ENCODE measurements at places on chromosomes 1 and 21.

DNA sequence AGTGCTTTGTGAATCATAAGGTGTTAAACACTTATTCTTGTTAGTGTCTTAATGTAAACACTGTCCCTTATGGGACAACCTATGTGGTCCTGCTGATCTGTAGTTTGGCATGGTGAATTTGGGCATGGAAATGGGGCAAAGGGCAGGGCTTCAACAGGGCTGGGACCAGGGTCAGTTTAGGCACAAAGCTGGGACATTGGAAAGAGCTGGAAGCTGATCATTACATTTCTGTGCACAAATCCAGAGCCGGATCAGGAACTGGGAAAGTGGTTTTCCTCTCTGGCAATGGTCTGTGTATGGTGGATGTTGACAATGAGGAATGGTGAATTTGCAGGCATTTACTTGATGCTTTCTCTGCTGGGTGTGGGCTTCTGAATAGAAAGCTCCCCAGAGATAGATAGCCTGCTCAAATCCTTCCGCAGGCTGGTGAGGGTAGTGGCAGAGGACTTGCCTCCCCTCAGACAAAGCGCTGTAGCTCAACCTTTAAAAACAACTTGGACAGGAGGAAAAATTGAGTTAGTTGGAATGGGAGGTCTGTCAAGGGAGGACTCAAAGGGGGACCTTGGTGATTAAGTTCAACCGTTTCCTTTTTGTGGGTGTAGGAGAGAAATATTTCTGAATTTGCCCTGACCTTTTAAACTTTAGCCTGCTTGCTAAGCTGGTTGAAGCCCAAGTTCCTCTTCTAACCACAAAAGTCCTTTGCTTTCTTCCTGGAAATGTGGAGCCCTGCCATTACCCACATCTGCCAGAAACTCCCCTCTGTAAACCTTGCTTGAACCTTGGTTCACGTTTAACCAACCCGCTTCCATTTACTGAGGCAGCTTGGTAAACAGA lies 35.3 kb downstream of the HLX start:
- no peak for DNase-seq

- DNase-seq: no peak
These were observed 42.4 kb downstream of the FBXO2 start for GRCh38 chr1:11611638-11612327.

DNA sequence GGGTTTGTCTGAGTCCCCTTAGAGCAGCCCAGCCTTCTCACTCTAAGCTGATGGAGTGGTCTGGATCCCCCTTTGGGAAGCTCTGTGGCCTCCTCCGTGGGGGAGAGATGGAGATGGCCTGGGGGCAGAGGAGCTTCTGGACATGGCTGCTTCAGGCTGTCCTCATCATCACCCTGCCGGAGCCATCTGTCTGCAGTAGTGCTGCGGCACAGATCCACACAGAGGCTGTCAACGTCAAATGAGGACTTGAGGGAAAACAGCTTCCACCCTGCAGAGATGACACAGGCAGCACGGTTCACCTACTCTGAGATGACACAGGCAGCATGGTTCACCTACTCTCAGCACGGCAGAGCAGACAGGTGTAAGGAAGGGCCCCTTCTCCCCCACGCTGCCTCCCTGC lies 134.3 kb downstream of the IGSF21 start:
- no peak for DNase-seq

DNA sequence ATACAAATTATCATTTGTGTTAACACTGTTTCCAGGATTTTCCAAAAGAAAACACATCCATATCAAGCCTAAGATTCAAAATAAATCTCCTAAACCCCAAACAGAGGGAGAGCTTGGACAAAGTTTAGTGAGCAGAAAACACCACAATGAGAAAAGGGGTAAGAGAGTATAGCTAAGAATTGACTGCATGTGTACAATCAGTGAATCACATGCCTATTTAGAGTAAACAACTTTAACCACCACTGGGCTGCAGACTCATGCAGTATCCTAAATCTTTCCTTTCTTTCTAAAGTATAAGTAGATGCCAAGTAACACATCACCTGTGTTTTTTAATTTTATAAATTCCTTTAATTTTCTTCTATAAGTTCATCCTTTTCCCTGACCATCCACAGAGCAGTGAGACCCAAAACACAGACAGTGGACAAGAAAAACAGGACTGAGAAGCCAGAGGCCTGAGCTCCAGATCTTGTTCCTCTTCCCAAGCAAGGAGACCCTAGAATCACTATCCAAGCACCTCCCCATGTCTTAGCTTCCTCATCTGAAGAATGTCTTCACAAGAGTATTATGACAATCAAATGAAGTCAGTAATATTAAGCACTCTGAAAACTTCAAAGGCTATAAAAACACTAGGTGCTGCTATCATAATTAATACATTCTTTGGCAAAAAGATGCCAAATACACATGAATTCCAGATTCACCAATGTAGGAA lies 93.1 kb downstream of the VAV3 start:
- DNase-seq: no peak

DNA sequence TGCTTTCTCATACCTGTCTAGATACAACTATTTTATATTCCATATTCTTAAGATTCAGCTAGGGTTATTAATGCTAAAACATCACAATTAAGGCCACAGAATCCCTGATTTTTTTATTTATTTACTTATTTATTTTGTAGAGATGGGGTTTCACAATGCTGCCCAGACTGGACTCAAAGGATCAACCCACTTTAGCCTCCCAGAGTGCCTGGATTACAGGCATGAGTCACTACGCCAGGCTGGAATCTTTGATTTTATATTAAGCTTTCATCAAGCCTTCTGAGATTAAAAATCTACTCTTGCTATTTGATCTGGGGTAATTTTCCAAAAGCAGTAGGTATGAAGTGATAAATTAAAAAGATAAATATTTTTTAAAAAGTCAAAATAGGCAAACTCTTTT lies 38.9 kb downstream of the MCOLN2 start:
- no peak for DNase-seq

GRCh38 chr1:3495776-3496745 lies 41.6 kb downstream of the ARHGEF16 start:
- no peak for DNase-seq

DNA sequence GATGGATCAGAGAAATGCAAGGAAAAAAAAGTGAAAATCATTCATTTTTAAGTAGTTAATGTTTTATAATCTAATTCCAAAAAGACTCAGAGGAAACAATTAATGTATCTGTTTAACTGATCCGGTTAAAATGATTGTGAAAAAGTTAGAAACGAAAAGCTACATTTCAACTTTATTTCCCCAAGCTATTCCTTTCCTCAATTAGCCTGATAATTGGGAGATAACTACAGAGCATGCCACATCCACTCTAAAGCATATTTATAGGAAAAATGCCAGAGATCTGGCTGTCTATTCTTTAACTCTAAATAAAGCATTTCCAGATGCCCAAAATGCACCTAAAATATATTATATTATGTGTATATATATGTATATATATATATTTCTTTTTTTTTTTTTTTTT lies 35.9 kb upstream of the XPR1 start:
- DNase-seq: no peak

DNA sequence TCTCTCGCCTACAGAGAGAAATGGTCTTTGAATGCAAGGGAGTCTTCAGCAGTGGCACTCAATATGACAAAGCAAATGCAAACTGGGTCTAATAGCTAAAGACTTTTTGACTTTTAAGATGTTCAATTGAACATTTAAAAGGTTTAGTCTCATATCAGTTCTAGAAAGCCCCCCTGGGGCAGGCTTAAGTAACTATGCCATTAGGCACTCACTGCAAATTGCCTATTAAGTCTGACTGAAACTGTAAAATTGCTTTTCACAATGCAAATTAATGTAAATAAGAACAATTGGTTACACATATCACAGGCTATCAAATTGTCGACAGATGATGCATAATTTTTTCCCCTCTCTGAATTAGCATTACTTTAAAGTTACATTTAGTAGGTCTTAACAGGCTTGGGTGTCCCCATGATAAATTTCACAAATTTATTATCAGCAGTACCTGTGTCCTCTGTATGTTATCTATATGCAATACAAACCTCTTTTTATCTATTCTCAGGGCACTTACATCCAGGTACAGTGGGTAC lies 329.1 kb downstream of the LRRIQ3 start:
- no peak for DNase-seq

DNA sequence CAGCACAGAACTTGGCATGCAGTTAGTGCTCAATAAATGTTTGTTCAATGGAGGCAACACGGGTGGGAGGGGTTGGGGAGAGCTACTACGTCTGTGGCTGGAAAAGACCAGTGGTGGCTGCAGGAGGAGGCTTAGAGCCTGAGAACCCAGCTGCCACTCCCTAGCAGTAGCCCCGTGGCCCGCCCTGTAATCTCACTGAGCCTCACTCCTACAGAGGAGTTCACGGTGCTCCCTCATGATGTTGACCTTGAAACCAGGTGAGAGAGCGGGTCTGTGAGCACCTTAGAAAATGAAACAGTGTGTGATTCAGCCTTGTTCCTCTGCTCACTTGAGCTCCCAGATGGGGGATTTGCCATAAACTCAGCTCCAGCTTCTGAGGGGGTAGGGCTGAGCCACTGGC lies 299.6 kb downstream of the NPHP4 start:
- DNase-seq: no peak

- no peak for DNase-seq
These were observed 54.9 kb downstream of the AK5 start for GRCh38 chr1:77336729-77337128.

DNA sequence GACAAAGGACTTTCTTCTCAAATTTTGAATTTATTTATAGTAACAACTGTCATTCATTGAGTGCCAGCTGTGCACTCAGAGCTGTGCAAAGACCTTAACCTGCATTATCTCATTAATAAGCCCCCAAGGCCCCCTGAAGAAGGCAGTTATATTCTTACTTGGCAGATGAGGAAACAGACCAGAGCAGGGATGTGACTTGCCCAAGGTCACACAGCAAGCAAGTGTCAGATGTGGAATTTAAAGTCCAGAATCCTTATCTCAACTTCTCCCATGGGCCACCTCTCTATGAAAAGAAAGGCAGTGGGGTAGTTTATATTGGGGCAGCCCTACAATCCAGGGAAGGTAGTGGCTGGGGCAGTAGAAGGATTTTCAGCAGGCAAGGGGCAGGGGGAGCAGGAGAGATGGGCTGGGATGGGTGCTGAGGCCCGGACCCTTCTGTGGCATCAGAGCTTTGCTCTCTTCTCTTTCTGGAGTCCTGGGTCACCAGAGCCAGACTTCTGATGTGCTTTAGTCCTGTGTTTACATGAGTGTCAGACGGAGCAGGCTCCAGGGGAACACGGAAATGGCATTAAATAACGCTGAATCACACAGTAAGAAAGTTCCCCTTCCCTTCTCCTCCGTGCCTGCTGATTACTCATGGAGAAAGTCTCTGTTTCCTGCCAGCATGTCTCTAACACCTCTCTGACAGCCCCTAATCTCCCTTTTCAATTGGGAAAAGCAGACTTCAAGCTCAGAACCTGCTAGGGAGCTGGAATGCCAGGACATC lies 39.5 kb downstream of the EPHB2 start:
- no peak for DNase-seq

DNA sequence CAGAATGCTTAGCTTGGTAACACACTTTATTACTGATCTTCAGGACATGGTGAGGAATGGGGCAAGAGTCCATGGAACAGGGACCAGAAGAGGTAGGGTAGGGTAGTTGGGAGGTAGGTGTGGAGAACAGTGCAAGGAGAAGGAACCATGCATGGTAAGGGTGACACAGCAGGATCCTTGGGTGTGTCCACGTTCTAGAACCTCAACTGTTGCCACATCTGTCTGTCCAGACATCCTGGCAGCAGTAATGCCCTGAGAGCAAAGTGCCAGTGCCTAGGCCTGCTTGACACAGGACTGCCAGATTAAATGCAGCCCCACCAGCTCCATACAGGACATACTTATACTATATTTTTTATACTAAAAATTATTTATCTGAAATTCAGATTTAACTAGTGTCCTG lies 13.9 kb downstream of the DMAP1 start:
- DNase-seq: no peak

GRCh38 chr1:7221826-7222694 lies 436.8 kb downstream of the CAMTA1 start:
- DNase-seq: no peak

DNA sequence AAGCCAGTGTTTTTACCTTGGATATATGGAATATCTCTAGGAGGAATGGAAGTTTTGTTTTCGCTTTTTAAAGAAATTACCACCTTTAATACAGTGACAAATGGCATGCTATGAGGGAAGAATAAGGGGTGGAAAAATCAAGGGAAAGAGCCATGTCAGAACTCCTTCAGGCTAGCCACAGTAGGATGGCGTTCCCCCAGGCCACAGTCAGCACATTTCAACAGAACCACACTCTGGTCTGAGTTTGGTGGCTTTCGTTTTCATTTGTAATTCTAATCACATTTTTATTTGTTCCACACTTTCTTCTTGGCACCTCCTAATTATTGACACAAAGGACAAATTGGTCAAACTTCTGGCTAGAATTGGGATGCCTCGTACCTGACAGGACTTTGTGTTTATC lies 60.3 kb upstream of the RCOR3 start:
- no peak for DNase-seq

- no peak for DNase-seq
These were observed 55.6 kb downstream of the TNR start for GRCh38 chr1:175687622-175688415.

Measured in GM06990 (cell line).